ENCODE measurements at places on chromosomes 2 and 18. TPM values are rescaled to one million over a fixed set of nuclear protein-coding genes. Genes with fewer than 3 reads are reported as not detected.

CXCR1 gene
- not detected for polyA plus RNA-seq

SERPINB12 gene
- 0.10 TPM for polyA plus RNA-seq

ASAP2 gene
- 57.9 TPM for polyA plus RNA-seq

KCNJ13 gene
- polyA plus RNA-seq = 2.6 TPM

ALMS1 gene
- 38.6 TPM for polyA plus RNA-seq

DNA sequence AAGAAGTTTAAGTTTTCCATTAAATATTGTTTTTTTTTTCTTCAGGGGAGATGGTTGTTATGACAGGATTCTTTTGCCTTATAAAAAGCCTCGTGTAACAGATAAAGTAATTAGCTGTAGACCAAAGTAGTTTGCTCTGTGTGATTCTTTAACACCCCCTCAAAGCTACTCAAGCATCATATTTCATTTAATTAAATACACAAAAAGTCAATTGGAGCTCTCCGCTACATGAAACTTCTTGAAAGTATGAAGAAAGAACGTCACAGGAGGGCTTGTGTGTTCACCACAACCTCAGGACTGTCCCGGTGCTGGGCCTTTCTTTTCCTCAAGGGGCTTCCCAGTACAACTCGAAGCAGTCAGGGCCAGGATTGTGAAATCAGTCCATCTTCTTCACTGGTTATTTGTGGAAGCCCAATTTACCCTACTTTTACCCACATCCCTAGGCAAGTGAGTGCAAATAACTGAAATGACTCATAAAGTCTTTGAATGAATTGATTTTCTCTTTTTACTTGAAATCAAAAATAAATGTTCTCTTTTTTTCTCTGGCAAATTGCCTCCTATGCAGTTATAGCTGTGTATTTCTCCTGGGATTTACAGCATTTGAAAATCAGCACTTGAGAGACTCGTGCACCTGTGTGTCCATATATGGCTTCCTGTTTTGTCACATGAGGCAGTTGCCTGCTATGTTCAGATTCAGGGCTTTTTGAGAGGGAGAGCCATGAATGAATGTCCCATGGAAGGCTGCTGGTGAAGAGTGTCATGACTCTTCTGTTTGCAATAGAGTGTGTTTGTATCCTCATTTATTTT is 48.6 kb downstream of the LINC00305 start:
- no peak for DNase-seq

- DNase-seq = no peak
Observed at GRCh38 chr18:68841301-68841700, 43.4 kb downstream of the CCDC102B start.

- DNase-seq = no peak
Observed at GRCh38 chr2:104872866-104873688, 19.2 kb downstream of the POU3F3 start.

DNA sequence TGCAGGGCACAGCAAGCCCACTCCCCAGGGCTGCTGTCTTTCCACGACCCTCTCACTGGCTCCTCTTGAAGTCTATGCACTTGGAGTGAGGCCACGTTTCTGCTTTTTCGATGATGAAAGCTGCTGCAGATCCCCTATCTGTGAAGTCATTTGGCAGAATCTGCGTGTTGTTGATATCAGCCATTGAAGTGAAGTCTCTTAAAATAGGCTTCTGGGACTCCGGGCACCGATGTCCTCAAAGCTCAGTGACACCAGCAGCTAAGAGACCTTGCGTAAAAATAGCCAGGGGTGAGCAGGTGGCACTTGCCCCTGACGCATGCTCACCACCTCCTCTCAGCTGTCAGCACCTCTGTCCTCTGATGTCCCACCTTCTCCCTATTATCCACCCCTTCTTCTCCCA is 89.4 kb upstream of the FHL2 start:
- DNase-seq = no peak

GRCh38 chr2:161814008-161814660 is 189.9 kb downstream of the SLC4A10 start:
- DNase-seq = no peak

DNA sequence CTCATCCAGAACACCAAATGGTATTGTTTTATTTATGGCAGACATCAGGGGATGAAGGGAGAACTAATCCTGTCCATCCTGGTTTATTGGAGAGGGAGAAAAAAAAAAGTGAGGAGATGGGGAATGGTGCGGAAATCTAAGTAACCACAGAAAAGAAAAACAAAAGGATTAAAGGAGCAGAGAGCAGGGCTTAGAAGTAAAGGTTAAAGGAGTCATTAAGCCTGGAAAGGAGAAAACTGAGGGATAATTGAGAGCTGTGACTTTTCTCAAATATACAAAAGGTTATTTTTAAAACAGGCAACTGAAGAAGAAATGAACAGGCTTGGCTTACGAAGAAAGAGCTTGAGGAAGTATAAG is 127.2 kb upstream of the PPP1CB start:
- no peak for DNase-seq

GRCh38 chr2:157592948-157593347 is 35.7 kb downstream of the ACVR1C start:
- DNase-seq = no peak

DNA sequence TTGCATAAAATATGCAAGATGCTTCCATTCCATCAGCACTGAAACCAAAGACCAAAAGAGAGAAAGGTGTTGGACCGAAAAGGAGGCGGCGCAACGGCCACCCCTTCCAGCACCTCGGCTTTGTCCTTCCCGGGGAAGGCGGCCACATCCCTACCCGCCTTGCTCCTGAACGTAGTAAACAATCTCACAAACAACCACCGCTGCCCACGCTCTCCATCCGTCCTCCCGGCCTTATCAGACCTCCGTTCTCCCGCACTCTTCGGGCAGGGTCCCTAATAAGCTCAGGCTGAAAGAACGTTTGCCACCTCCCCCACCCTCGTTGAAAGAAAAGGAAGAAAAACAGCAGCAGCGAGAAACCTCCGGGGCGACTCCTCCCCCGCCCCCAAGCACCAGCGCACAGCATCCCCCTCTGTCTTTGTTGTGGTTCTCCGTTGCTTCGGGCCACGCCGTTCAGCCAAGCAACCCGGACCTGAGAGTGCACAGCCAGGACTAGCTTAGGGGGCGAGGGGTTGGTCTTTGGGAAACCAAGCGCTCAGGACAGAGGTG is 4.4 kb downstream of the EVX2 start:
- DNase-seq = peak; percentile 10

DNA sequence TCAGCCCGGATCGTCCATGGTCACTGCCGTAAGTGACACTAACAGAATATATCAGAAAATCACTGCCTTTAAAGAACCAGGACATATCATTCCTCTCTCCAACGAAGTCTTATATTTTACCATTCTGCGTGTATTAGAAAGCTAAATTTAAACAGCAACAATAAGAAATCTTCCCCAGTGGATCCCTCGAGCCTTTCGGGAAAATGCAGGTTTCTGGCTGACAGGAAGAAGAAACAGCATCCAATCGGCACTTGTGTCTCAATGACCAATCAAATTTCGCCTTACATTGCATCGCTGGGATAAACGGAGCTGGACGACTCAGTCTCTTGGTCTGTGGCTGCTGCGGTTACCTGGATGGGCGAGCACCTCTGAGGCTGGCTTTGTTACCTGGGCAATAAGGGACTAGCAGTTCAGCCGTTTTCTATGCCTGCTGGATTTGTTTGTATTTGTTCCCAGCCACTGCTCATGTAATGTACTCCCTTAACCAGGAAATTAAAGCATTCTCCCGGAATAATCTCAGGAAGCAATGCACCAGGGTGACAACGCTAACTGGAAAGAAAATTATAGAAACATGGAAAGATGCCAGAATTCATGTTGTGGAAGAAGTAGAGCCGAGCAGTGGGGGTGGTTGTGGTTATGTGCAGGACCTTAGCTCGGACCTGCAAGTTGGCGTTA is at the start of gene DUSP19:
Gene DUSP19 (plus strand): TSS at position 284 of the 675 bp plus-strand sequence. CDS start 187 bp downstream, at position 471.
- peak; percentile 98 for DNase-seq

DNA sequence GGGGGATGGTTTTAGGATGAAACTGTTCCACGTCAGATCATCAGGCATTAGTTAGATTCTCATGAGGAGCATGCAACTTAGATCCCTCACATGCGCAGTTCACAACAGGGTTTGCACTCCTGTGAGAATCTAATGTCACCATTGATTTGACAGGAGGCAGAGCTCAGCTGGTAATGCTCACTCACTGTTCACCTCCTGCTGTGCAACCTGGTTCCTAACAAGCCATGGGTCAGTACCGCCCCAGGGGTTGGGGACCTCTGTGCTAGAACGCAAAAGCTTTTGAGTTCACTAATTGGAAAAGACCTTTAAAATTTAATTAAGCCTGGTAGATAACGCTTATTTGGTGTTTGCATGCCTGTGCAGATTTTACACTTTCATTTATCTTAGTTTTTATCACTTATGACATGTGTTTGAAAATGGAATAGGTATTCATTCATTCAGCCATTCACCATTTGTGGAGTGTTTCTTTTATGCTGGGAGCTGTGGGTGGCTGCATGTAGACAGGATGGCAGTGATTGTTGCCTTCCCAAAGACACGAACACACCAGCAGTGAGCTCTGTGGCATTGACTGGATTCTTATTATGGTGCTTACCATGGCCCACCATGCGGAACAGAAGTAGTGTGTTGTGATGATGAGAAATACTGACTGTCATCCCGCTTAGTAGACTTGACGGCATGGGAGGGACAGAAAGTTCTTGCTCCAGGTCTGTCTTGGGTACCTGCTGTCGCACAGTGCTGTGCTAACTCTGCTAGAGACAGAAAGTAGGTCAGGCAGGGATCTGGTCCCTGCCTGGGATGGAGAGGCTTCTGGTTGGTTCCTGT is 6.4 kb downstream of the RAB31 start:
- no peak for DNase-seq
